Right ventricle myocardium superior (tissue), 1 donor: ENCODE measurements at places on chromosomes 12 and 14. TPM values are rescaled to one million over a fixed set of nuclear protein-coding genes. Genes with fewer than 3 reads are reported as not detected.

Gene SERPINA4
- total RNA-seq: not detected

Gene BCDIN3D
- total RNA-seq: 2.4 TPM

Gene CFAP54
- total RNA-seq: 0.13 TPM

Gene TMEM121
- 3.1 TPM for total RNA-seq

Gene EXOC5
- 49.9 TPM for total RNA-seq

Gene SLC17A8
- total RNA-seq: not detected

Gene SCN8A
- total RNA-seq: 0.13 TPM

Gene SYCP3
- total RNA-seq: not detected

Gene CCDC184
- 0.97 TPM for total RNA-seq

Gene SAMD15
- not detected for total RNA-seq

Gene OSGEP
- total RNA-seq: 15.6 TPM

Gene CELA1
- total RNA-seq: not detected

Gene GDF3
- total RNA-seq: not detected

Gene ZDHHC17
- 17.5 TPM for total RNA-seq

Gene COCH
- 0.51 TPM for total RNA-seq

Gene IFT81
- 9.8 TPM for total RNA-seq

Gene CPNE6
- not detected for total RNA-seq

Gene KCNA5
- total RNA-seq: 3.1 TPM
